T-helper 2 cell (primary cell): ENCODE measurements at places on chromosomes 16 and 17.

- DNase-seq, result no peak
Observed at GRCh38 chr17:73799096-73799495, 154.9 kb upstream of the SDK2 start.

- no peak for DNase-seq
Observed at GRCh38 chr17:55770196-55770870, 19.5 kb downstream of the PCTP start.

DNA sequence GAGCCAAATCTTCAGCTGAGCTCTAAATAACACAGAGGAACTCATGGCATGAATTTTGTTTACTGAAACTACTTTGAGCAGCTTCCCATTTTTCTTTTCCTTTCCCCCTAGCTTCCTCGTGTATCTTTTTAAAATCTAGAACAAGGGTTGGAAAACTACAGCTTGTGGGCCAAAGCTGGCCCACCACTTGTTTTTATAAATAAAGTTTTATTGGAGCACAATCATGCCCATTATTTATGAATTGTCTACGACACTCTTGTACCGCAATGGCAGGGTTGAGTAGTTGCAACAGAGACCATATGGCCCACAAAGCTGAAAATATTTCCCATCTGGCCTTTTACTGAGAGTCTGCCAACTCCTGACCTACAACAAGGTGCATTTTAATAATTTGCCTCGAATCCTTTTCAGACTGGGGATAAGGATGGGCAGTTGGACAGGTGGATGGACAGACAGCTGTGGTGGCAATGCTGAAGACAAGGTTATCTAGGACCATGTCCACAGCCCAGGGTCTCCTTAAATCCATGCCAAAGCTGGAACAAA lies 87.7 kb downstream of the RMI2 start:
- no peak for DNase-seq

GRCh38 chr16:1080801-1081733 lies 8.5 kb downstream of the SSTR5 start:
- no peak for DNase-seq

DNA sequence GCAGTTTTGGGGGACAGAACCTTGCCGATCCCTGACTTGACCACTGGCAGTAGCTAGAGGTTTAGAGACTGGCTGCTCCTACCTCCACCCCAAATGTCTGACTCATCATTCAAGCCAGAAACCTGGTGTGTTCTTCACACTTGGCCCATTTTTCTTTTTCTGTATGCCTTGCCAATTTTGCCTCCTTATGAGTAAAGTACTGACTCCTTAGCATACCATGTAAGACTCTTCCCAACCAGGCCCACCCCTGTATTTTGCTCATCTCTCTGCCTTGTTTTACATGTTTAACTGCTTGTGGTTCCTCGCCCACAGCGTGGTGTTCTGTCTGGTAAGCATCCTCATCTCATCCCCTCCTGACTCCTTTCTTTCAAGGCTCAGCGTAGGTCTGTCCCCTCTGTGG lies 37.9 kb downstream of the NUP88 start:
- DNase-seq, result no peak

- no peak for DNase-seq
Observed at GRCh38 chr17:76254275-76254674, 10.9 kb upstream of the UBALD2 start.

GRCh38 chr17:35244341-35245195 lies 1.7 kb downstream of the SLFN5 start:
- peak; percentile 83 for DNase-seq

GRCh38 chr17:19254651-19255050 lies 17.5 kb downstream of the EPN2 start:
- DNase-seq, result no peak

GRCh38 chr17:6571452-6571781 lies 15.1 kb upstream of the PITPNM3 start:
- no peak for DNase-seq

DNA sequence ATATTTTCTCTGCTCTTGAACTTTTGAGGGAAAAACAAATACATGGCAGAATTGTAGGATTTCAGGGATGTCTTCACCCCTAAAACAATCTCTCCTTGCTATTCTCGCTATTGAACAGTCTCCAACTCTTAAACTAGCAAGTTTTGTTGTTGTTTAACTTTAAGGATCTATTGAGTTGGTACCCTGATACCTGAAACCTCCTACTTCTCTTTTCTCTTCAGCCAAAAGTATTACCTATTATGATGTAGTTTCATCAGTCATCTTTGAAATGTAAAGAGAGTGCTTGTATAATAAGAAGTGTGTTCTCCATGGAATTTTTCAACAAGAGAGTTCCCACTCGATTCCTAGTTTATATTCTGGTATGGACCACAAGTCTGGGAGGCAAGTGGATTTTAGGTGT lies 211.6 kb upstream of the TBX2 start:
- no peak for DNase-seq

- DNase-seq, result no peak
Observed at GRCh38 chr16:88773812-88774291, 11.2 kb downstream of the PIEZO1 start.

- no peak for DNase-seq
Observed at GRCh38 chr16:80197741-80198201, 343.0 kb upstream of the DYNLRB2 start.

DNA sequence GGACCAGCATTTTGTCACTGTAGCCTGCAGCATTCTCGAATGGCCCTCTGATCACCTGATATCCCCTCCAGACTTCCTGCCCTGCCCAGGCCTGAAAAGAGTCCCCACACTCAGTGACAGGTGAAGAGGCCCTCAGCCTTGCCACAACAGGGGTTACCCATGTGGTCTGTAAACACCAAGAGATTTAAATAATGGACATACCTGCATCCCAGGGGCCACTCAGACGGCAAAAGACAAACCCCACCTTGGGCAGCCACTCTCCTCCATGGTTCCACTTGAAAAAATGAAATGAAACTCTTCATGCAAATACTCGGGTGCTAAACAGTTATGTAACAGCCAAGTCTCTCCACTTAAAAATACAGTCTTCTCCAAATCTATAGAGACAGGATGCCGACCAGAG lies 22.9 kb upstream of the PECAM1 start:
- DNase-seq, result no peak

- DNase-seq, result no peak
Observed at GRCh38 chr17:13594310-13594709, 7.4 kb downstream of the HS3ST3A1 start.

- no peak for DNase-seq
Observed at GRCh38 chr16:49399594-49400364, 26.2 kb downstream of the C16orf78 start.

- no peak for DNase-seq
Observed at GRCh38 chr16:82136956-82137821, 32.8 kb downstream of the MPHOSPH6 start.

GRCh38 chr16:75044800-75045361 lies 46.1 kb downstream of the ZNRF1 start:
- DNase-seq, result no peak

- DNase-seq, result peak; percentile 98
Observed at GRCh38 chr17:78130437-78131101, at the start of gene TMC8. Gene TMC8, plus strand, starts transcription at chr17:78130771. Its CDS starts 818 bp downstream, at chr17:78131589.

DNA sequence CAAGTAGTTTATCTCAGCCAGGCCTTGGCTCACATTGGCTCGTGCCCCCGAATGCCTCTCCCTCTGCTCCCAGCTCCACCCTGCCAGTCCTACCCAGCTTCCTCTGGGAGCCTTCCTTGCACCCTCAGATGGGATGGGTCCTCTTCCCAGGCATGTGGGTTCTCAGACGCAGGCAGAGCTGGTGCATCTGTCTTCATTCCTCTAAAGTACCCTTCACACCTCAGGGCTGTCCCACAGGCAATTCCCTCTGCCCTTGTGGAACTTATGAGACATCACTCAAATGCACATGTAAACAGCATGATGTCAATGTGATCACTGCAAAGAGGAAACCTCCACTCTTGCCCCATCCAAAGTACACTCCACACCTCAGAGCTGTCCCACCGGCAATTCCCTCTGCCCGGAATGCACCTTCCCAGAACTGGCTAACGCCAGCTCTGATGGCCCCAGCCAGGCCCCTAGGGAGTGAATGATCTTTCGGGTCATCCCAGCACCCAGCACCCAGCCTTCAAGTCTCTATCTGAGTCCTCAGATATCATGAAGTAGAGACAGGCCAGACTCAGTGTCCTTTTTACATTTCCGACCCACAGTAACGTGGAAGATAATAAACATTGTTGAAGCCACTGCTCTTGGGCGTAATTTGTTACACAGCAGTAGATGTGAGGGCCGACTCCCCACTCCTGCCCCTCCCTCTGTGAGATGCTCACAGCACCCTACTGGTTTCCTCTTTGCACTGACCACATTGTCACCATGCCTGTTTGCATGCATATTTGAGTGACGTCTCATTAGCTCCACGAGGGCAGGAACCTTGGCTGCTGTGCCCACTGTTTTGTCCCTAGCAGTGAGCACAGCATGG lies 85.4 kb downstream of the N4BP1 start:
- DNase-seq, result no peak

- no peak for DNase-seq
Observed at GRCh38 chr17:2936351-2936750, 127.1 kb downstream of the OR1D5 start.

DNA sequence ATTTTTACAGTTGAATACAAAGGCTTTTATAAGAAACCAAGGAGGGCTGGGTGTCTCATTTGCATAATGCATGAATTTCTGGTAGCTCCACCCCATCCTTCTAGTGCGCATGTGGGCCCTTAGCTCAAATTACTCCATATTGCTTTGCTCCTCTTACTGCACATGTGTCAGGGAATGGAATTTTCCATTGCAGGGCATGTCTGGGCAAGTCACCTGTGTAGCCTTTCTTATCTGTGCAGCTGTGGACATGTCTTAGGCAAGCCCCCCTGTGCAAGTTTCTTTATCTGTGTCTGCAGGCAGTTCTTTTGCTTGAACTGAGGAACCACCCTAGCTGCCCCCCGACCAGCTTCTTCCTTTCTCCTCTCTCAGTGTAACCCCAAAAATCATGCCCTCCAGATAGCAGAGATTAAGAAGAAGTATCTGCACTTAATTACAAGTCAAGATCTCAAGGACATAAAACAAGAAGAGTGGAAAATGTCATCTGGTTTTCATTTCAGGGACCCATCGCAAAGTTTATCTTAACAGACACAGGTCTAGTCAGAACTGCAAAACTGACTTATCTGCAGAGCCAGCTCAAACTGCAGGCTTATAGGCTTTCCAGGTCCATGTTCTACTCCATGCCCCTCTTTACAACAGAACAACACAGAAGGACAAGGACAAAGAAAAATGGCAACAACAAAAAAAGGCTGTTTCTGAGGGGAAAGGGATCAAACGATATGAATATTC lies 137.9 kb upstream of the HS3ST4 start:
- DNase-seq, result no peak

DNA sequence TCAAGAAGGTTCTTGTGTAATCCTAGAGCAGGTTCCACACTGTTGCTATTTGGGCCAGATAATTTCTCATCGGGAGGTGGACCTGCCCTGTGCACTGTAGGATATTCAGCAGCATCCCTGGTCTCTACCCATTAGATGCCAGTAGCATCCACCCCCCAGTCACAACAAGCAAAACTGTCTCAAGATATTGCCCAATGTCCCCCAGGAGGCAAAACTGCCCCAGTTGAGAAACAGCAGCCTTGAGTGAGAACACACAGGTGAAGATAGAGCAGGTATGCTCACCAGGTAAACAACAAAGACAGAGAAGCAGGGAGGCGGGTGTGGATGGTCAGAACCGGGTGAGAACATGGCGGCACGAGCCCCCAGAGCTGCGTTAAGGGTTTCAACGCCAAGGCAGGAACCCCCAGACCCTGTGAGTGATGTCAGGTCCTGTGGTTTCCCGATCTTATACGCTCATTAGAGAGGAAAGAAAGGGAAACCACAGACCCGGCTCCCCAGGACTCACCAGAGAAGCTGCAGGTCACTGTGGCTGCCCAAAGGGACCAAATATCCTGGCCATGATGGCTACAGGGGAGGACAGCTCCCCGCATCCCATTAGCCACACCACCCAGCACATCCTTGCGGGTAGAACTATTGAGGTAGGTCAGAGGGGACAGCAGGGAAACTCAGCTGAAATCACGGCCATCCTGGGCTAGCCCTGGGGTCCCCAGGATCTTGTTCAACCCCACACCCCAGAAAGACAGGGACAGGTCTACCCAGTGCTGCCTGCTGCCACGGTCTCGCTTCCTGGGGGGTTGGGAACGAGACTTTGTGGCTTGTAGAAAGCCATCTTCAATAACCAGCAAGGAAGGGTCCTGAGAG lies 21.2 kb downstream of the CDC42EP4 start:
- no peak for DNase-seq

GRCh38 chr16:17154981-17155380 lies 315.8 kb downstream of the XYLT1 start:
- no peak for DNase-seq

DNA sequence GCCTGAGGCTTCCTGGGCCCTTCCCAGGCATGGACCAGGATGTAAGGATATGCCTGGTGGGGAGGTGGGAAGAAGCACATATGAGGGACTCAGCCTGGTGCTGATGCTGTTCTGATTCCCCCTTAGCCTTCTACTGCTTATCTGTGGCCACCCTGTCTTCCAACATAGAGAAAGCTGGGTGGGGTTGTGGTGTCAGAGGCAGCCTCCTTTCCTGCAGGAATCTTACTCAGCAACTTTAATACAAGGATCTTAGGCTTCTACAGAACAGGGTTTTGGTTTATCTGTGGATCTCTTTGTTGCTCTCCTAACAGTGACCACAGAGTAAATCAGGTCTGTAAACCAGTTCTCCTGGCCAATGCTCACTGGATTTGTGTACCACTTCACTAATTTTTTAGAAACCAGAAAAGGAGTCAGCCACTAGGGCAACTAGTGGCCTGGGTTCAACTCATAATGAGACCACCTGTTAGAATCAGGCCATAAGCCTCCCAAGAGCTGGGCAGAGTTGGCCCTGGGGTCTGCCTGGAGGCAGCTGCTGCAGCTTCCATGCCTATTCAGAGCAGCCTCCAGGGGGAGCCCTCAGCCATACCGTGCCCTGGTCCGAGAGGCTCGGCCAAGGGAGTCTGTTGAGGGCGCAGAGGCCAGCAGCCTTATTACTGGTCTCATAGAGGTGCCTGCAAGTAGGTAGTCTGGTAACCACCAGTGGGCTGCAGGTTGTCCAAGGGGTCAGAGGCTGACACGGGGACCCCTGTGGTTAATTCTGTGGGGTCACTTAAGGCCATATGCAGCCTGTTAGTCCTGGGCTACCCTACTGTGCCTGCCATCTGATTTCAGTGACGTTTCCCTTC lies 7.1 kb downstream of the HAS3 start:
- DNase-seq, result no peak
